ENCODE measurements at places on chromosomes 7 and 10.

DNA sequence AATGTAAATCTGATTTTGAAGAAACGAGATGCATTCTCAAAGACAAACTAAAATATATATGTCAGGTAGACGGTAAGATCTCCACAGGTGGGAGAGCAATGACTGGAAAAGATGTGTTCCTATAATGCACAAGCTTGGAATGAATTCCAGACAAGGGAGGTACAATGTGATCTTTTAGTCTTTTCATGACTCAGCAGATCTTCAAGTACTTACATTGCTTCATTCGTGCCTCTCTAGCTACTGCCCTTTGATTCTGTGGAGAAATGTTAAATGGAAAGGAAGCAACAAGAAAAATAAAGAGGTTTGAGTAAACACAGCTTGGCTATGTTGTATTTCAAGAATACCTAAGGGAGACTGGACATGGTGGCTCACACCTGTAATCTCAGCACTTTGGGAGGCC is 106.6 kb downstream of the GAD2 start:
- DNase-seq: no peak

DNA sequence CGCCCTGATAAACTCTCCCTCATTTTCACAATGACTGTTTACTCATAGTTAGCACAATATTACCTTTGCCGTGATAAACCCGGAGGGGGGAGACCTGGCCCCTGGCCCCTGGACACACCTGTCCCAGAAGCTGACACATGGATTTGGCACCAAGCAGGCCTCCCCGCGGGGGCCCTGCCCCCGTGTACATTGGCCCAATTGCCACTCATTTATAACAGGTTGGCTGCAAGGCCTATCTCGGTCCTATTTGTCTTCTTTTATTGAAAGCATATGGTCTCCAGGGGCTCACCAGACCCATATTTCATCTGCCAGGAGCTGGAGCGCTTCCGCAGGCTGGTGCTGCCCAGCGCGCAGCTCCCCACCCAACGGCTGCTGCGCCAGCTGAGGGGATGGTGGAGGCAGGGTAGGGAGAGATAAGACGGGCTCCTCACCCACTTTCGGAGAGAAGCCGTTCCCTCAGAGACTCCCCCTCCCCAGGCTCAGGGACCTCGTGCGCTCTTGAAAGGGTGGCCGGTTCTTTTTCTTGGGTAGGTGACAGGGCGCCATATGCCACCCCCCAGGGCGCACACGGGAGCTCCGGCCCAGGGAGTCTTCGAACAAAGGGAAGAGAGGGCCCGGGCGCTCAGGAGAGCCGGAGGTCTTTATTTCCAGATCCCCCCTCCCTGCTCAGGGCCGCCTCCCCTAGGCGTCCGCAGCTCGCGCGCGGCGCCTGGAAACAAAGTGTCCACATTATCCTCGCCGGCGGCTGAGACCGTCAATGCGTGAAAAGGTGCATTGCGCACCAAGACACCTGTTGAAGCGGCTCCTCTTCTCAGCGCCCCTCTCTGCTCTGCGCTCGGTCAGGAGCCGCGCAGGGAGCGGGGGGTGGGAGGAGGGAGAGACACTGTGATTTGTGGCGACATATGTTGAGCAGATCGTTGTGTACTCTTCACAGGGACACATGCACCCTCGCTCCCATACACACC is 4.3 kb upstream of the NEUROG3 start:
- peak; percentile 80 for DNase-seq

- no peak for DNase-seq
Measured at GRCh38 chr7:158663428-158663741, 41.2 kb downstream of the NCAPG2 start.

DNA sequence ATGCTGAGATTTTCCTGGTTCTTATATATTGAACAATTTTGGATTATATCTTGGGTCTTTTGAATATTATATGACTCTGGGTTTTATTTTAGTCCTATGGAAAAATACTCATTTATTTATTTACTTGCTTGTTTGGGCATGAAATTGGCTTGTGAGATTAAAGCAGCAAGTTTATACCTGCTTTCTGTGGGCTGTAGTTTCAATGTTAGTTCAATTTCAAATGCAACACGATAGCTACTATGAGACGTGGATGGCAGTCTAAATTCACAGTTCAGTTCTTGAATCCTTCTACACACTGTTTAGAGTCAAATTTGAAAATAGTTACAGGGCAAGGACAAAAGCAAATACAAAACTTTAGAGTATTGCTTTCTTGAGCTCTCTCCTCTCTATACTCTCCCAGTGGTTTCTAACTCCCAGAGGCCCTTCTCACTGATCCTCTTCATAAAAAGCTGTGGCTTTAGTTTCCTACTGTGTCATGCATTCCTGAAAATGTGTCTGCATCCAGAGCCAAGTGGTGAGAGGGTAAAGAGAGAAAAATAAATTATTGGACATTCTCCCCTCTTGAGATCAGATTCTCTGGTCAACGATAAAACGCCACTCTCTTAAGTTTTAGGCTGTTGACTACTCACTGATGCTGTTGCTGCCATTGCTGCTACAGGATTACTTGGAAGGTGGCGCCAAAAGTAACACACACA is 34.4 kb downstream of the POLR1F start:
- no peak for DNase-seq

GRCh38 chr10:42950606-42951485 is 126.0 kb upstream of the RET start:
- no peak for DNase-seq

DNA sequence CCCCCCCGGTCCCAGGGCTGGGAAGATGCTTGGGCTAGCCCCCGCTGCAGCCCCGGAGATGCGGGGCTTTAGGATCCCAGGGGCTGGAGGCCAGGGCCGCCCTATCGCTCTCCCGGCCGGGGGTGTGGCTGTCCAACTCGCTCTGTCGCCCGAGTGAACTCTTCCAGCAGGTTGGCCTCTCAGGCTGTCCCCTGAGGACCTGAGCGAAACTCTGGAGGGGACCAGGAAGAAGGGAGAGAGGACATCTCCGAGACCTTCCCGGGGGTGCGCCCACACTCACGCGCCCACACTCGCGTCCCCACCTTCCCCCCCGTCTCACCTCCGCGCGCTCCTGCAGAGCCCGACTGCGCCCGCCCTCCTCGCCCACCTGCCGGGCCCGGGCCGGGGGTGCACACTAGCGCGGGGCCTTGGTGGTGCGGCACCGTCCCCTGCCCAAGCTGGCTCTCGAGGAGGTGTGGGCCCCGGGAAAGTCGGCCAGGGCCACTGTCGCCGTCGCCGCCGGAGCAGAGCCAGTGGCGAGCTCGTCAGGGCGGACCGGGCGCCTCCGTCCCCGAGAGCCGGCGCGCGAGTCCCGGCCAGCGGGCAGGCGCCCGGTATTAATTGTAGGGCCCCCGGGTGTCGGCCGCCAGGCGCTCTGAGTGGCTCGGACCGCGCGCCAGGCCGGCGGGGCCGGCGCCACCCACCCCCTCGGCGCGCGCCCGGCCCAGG is 101.7 kb upstream of the SVIL start:
- DNase-seq: no peak

- peak; percentile 42 for DNase-seq
Measured at GRCh38 chr10:45673074-45673648, 589 bp upstream of the ZFAND4 start.

GRCh38 chr10:52442576-52442975 is 128.5 kb downstream of the DKK1 start:
- DNase-seq: no peak

- DNase-seq: no peak
Measured at GRCh38 chr10:123399276-123399839, 245.2 kb downstream of the BUB3 start.

GRCh38 chr7:86667732-86668131 is 24.0 kb downstream of the GRM3 start:
- no peak for DNase-seq

DNA sequence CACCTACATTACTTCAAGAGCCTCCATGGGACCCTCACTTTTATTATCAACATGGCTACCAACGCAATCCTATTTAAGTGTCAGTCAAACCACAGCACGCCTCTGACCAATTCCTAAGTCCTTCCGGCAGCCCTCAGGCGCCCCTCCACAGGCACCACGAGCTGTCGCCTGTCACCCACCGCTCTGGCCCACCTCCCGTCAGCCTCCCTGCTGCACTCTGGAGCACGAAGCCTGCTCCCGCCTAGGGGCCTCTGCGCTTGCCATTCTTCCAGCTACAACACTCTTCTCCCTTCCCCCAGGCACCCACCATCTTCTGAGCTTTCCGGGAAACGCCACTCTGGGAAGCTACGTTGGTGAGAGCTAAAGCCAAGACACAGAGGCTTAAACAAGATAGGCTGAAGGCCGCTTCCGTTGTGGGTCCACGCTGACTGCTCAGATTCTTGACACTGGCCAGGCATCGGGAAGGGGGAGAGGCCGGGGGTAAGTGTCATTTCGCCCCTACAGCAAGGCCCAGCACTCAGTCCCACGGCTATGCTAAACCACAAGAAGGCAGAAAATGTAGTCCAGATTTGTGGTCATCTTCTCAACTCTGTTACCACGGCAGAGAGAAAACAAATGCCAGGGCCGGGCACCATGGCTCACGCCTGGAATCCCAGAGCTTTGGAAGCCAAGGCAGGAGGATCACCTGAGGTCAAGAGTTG is 56.7 kb downstream of the GNA12 start:
- no peak for DNase-seq

- peak; percentile 35 for DNase-seq
Measured at GRCh38 chr7:30899630-30900029, 12.0 kb upstream of the AQP1 start.

GRCh38 chr7:131618391-131618790 is 62.0 kb upstream of the PODXL start:
- DNase-seq: no peak

GRCh38 chr10:95482501-95483233 is 78.5 kb downstream of the SORBS1 start:
- DNase-seq: no peak

DNA sequence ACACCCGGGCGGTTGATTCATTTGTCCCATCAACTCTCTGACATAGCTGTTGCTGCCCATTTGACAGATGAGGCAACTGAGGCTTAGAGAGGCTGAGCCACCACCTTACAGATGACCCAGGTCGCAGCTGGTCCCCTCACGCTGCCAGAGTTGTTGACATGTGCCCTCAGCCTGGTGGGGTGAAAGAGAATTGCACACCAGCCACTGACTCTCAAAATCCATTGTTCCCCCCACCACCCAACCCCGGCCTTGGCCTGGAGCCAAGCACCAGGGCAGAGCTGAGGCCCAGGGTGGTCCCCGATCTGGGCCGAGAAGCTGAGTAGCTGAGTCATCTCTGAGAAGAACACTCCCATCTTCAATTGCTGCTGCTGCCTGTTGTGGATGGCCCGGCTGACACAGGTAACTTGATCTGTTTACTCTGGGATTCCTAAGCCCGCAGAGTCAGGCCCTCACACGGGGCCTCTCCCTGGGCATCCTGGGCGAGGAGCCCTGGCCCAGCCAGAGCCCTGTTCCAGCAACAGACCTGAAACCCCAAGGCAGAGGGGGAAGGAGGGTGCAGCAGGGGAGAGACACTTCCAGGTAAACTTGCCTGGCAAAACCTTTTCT is 27.5 kb downstream of the PVRIG start:
- peak; percentile 97 for DNase-seq

DNA sequence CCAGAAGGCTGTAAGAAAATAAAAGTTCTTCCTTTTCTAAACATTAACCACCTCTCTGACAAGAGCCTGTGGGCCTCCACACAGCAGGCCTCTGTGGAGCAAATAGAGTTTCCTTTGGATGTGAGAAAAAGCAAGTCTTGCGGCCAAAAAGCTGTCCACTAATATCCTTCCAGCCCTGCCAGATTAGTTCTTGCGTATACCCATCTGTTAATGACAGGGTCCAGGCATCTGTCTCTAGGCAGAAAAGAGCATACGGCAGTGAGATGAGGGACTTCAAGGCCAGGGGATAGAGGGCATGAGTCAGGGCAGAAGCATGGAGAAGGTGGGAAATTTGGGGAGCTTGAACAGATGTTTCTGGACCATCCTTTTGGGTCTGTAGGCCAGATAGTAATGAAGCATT is 164.9 kb downstream of the NSUN6 start:
- no peak for DNase-seq

- peak; percentile 22 for DNase-seq
Measured at GRCh38 chr10:117442944-117443685, 67.9 kb upstream of the PDZD8 start.

DNA sequence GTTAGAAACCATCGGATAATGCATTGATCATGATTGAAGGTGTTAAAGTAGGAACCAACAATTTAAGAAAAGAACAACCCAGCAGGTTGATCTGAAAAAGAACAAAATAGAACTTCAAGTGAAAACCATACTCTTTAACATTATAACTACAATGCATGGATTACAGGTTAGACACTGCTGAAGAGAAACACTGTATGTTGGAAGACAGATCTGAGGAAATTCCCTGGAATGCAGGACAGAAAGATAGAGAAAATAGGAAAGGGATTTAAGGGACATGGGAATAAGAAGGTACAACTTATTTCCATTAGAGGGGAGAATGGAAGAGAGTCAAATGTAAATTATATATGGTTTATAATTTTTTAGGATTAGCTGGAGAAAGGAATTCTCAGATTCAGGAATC is 303.3 kb downstream of the DNAJB6 start:
- DNase-seq: no peak

GRCh38 chr7:19772306-19772705 is 1.1 kb downstream of the TMEM196 start:
- DNase-seq: no peak

DNA sequence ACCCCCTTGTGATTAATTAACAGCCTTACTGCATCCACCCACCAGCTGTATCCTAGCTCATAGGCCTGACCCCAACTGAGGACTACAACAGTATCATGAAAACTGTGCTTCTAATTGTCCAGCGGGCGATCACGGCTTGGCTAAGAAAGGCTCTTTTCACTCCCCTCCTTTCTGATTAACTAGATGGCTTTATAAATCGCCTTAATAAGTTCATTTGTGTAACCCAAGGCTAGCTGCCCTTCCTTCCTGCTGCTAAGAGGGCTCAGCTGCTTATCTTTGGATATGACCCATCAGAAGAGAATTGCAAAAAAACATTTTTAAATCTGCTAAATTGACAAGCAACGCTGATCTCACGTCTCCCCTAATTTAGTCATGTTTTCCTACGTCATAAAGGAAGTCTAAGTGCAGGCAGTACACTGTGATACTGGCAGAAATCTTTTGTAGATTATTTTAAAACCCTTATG is 163.0 kb upstream of the LAMB4 start:
- DNase-seq: no peak

- no peak for DNase-seq
Measured at GRCh38 chr10:33623669-33624068, 289.2 kb upstream of the NRP1 start.

- no peak for DNase-seq
Measured at GRCh38 chr10:102669206-102670064, 25.2 kb downstream of the TRIM8 start.

DNA sequence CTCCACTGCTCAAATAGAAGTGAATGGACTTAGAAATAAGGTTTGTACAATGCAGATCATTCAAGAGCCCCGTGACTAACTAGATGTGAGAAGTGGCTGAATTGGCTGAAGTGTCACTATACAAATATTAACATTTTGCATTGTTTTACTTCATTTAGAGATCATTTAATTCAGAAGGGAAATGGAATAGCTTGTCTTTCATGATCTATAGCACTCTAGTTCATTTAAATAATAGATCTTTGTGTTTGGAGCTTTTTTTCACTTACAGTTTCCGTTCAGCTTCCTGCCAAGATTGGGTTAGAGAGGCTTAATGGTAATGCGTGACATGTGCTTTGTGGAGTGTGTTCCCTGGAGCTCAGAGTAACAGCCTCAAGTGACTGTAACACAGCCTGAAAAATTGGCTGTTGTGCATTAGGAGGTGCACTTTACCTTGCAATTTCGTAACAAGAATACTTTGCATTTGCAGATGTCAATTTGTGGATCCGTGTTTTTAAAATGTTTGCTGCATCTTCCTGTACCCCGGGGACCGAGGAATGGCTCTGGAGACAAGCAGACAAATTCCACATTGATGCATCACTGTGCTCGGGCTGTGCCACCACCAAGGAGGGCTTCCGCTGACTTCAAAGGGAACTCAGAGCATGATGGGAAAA is 170.3 kb downstream of the NRP1 start:
- no peak for DNase-seq

All from NCI-H2171 treated with DMSO at 0.1 percent for 48 hours (cell line).